ENCODE measurements at places on chromosomes 1 and 21. TPM values are rescaled to one million over a fixed set of nuclear protein-coding genes. Genes with fewer than 3 reads are reported as not detected.

The UBIAD1 gene
- total RNA-seq, result 9.8 TPM

GRCh38 chr1:206978259-206978658, 8.0 kb upstream of the FCAMR start:
- DNase-seq, result no peak
- H3K4me3 ChIP-seq, result no peak overlapping the region
- H3K36me3 ChIP-seq, result no peaks in the 10 kb centered on the region
- no peak overlapping the region for H3K27ac ChIP-seq

GRCh38 chr1:235809688-235810397, 56.9 kb downstream of the LYST start:
- no peak for DNase-seq
- H3K4me3 ChIP-seq, result no peak overlapping the region

GRCh38 chr1:7549277-7550161, 221.6 kb upstream of the VAMP3 start:
- DNase-seq, result peak; percentile 43
- H3K27ac ChIP-seq, result no peak overlapping the region
- H3K4me3 ChIP-seq, result no peak overlapping the region
- H3K36me3 ChIP-seq, result no peaks in the 10 kb centered on the region

GRCh38 chr1:154829062-154829461, 41.0 kb downstream of the KCNN3 start:
- no peaks in the 10 kb centered on the region for H3K4me1 ChIP-seq
- no peak for DNase-seq
- no peaks in the 10 kb centered on the region for H3K36me3 ChIP-seq
- H3K4me3 ChIP-seq, result no peak overlapping the region

GRCh38 chr1:34366875-34367624, 190.3 kb downstream of the C1orf94 start:
- H3K4me1 ChIP-seq, result no peaks in the 10 kb centered on the region
- DNase-seq, result no peak
- no peaks in the 10 kb centered on the region for H3K27me3 ChIP-seq

The PARS2 gene
- total RNA-seq, result 4.8 TPM

GRCh38 chr1:168979276-168979675, 127.2 kb upstream of the ATP1B1 start:
- no peaks in the 10 kb centered on the region for H3K4me1 ChIP-seq
- H3K4me3 ChIP-seq, result no peak overlapping the region
- H3K27me3 ChIP-seq, result no peaks in the 10 kb centered on the region
- H3K36me3 ChIP-seq, result no peaks in the 10 kb centered on the region
- H3K27ac ChIP-seq, result no peak overlapping the region

DNA sequence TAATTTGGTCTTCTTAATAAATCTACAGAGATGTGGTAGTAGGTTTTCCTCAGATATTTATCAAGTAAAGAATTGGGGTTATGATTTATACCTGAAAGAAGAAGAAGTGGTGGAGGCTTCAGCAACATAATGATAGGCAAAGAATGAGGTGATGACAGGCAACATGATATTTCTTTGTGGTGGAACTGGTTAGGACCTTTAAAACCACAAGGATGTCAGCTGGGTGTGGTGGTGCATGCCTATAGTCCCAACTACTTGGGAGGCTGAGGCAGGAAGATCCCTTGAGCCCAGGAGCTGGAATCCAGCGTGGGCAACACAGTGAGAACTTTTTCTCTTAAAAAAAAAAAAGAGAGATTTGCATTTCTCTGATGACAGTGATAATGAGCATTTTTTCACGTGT, 34.1 kb upstream of the COL11A1 start:
- DNase-seq, result no peak
- H3K36me3 ChIP-seq, result no peaks in the 10 kb centered on the region
- H3K4me1 ChIP-seq, result no peaks in the 10 kb centered on the region
- no peak overlapping the region for H3K4me3 ChIP-seq

The CD101 gene
- 0.13 TPM for total RNA-seq

The FTCD gene
- 25.8 TPM for total RNA-seq

DNA sequence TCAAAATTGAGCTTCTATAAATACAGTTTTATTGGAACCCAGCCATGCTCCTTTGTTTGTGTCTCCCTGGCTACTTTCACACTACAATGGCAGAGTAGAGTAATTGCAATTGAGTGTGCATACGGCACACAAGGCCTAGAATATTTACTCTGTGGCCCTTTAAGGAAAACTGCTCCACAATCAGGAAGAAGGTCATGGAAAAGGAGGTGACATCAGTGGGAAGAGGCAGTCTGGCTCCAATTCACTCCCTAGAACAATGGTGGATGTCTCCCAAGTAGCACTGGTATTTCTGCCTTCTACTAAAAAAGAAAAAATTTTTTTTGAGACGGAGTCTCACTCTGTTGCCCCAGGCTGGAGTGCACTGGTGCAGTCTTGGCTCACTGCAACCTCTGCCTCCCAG, 51.3 kb downstream of the KRTAP19-8 start:
- no peaks in the 10 kb centered on the region for H3K27me3 ChIP-seq
- no peak overlapping the region for H3K4me3 ChIP-seq
- DNase-seq, result no peak
- no peak overlapping the region for H3K27ac ChIP-seq

GRCh38 chr1:65964123-65964522, 171.4 kb downstream of the PDE4B start:
- H3K36me3 ChIP-seq, result no peaks in the 10 kb centered on the region
- DNase-seq, result no peak
- H3K27ac ChIP-seq, result no peak overlapping the region
- H3K27me3 ChIP-seq, result no peaks in the 10 kb centered on the region
- H3K4me3 ChIP-seq, result no peak overlapping the region

The FMOD gene
- 118 TPM for total RNA-seq

DNA sequence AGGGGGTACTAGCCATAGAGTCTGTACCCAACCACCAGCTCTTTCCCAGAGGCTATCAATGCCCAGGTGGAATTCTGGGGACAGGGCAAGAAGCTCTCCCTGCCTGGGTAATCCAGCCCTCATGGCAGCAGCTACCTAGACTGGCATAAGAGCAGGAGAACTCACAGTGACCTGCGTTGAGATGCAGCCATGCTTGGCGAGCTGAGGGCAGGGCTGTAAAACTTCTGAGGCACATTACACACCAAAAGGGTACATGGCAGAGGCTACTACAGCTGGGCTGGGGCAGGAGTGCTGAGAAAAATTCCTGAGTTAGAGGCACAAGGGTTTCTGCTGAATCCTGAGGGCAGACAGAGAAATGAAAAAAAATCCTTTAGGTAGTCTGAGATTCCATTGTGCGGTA, 927.9 kb upstream of the B3GALT2 start:
- H3K27me3 ChIP-seq, result no peaks in the 10 kb centered on the region
- no peak overlapping the region for H3K4me3 ChIP-seq
- no peaks in the 10 kb centered on the region for H3K4me1 ChIP-seq
- H3K27ac ChIP-seq, result no peak overlapping the region
- DNase-seq, result no peak

DNA sequence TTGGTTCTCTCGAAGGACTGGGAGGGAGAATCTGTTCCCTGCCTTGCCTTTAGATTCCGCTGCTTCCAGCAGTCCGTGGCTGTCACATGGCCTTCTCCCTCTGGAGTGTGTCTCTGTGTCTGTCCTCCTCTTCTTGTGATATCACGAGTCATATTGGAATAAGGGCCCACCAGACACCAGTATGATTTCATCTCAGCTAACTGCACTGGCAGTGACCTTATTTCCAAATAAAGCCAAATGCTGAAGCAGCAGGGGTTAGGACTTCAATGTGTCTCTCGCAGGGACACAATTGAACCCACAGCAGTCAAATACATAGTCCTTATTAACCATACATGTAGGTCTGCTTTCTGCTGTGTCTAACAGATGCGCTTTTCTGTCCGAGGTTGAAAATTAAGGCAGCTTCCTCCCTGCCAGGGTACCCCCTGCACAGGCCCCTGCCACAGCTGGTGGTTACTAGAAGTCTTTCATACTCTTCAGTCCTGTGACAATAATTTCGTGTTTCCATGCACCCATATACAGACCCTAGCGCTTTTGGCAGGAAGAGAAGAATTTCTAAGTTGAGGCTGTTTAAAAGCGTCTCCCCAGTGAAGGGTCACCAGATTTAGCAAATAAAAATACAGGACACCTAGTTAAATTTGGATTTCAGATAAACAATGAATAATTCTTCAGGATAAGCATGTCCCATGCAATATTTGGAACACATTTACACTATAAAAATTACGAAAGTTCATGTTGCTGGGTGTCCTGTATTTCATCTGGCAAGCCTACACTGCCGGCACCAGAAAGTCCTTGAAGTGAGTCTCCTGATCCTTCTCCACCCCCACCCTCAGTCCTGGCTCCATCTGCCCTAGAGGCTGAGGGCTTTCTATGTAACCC, 182.1 kb downstream of the ETS2 start:
- H3K4me3 ChIP-seq, result no peak overlapping the region
- H3K27me3 ChIP-seq, result no peaks in the 10 kb centered on the region
- peak; percentile 38 for DNase-seq
- peak overlapping the region; percentile 91 for H3K27ac ChIP-seq

GRCh38 chr1:33826311-33826710, 37.6 kb upstream of the HMGB4 start:
- no peak overlapping the region for H3K27ac ChIP-seq
- no peaks in the 10 kb centered on the region for H3K4me1 ChIP-seq
- H3K4me3 ChIP-seq, result no peak overlapping the region

- no peaks in the 10 kb centered on the region for H3K36me3 ChIP-seq
- peak; percentile 23 for DNase-seq
- H3K4me1 ChIP-seq, result peaks cover 20% of the 10 kb centered on the region
- no peak overlapping the region for H3K4me3 ChIP-seq
These were observed 15.3 kb upstream of the RGS8 start for GRCh38 chr1:182699393-182700350.

The MAEL gene
- total RNA-seq, result not detected

DNA sequence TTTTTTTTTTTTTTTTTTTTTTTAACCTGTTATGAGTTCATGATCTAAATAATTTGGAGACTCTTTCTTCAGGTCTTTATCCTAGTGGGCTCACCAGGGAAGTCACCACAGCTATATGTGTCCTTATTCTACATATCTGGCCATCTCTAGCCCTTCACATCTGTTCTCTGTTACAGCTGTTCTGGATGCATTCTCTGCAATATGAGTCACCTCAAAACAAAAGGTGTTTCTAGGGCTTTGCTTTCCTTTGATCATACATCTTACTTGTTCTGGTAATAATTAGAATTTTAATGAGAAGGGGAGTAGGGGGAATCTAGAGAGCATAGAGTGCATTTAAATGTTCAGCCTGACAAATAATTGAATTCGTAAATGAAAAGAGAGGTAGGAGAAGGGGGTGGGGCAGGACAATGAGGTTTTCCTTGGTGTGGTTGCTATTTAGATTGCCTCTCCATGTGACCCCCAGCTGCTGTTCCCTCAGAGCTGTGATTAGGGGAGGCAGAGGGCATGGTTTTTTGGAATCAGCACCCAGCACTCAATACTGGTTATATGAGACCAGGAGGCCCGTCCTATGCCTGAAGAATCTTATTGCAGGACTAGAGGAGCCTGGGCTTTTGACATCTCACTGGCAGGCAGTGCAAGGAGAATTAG, 8.0 kb downstream of the SYT6 start:
- H3K36me3 ChIP-seq, result no peaks in the 10 kb centered on the region
- no peak for DNase-seq
- H3K27ac ChIP-seq, result no peak overlapping the region
- peaks cover 23% of the 10 kb centered on the region for H3K27me3 ChIP-seq

DNA sequence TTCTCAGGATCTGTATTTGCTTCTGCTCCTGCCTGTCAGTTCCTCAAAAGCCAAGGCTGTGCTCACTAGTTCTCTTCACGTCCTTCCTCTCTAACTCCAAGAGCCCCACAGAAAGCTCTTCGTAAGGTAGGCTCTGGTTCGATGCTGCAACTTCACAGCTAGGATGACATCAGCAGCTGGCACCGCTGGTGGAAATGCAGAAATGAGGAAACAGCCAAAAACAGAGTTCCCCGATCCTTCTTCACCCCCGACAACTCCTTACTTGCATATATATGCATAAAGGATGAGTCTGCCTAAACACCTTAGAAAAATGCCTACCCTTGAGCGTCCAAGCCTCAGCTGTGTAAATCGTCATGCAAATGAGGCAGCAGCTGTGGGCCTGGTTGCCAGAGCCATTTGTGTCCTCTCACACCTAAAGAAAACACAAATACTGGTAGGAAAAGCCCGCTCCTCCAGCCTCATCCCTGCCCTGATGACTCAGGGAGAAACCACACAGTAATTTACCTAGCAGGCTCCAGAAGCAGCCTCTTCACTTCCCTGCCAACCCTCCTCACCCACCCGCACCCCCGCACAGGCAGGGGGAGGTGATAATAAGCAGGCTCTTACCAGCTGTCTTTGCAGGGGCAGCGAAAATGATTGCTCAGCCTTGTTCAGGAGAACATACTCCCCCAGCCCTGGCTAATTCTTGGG, 28.2 kb downstream of the BATF3 start:
- H3K27me3 ChIP-seq, result no peaks in the 10 kb centered on the region
- DNase-seq, result peak; percentile 58
- H3K36me3 ChIP-seq, result no peaks in the 10 kb centered on the region
- no peak overlapping the region for H3K4me3 ChIP-seq

DNA sequence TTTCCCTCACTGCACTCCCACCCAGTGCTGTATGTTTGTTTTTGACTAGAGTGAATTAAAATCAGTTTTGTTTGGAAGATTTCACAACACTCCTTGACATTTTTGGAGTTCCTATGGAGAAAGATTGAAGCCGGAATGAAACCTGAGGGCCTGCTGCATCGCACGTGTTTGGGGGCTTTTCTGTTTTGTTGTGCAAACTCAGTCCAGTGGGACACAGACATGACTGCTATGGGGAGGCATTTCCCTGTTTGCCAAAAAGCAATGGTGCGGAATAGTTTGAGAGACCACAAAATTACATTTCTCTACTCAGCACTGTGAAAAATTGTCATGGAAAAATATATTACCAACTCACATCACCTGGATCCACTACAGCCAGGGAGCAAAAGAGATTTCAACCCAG, 43.8 kb upstream of the KCNE2 start:
- DNase-seq, result no peak
- no peaks in the 10 kb centered on the region for H3K4me1 ChIP-seq
- H3K27ac ChIP-seq, result no peak overlapping the region
- no peaks in the 10 kb centered on the region for H3K27me3 ChIP-seq
- H3K4me3 ChIP-seq, result no peak overlapping the region

- no peaks in the 10 kb centered on the region for H3K36me3 ChIP-seq
- no peak for DNase-seq
- no peaks in the 10 kb centered on the region for H3K27me3 ChIP-seq
- no peak overlapping the region for H3K4me3 ChIP-seq
These were observed 3.1 kb upstream of the SHISA4 start for GRCh38 chr1:201885531-201886075.

The NGF gene
- total RNA-seq, result 0.64 TPM

- no peaks in the 10 kb centered on the region for H3K27me3 ChIP-seq
- no peak for DNase-seq
- no peaks in the 10 kb centered on the region for H3K36me3 ChIP-seq
- H3K27ac ChIP-seq, result no peak overlapping the region
- H3K4me1 ChIP-seq, result no peaks in the 10 kb centered on the region
- H3K4me3 ChIP-seq, result no peak overlapping the region
These were observed 190.5 kb upstream of the C1orf174 start for GRCh38 chr1:4090556-4090955.

- no peaks in the 10 kb centered on the region for H3K36me3 ChIP-seq
- H3K4me3 ChIP-seq, result no peak overlapping the region
- no peaks in the 10 kb centered on the region for H3K27me3 ChIP-seq
- no peak for DNase-seq
These were observed 9.6 kb upstream of the SPEN start for GRCh38 chr1:15837931-15838330.

The CFHR4 gene
- total RNA-seq, result 3.4 TPM

GRCh38 chr1:161738627-161739287, 10.8 kb upstream of the DUSP12 start:
- H3K36me3 ChIP-seq, result no peaks in the 10 kb centered on the region
- H3K4me3 ChIP-seq, result no peak overlapping the region
- H3K4me1 ChIP-seq, result no peaks in the 10 kb centered on the region
- DNase-seq, result peak; percentile 50
- H3K27me3 ChIP-seq, result no peaks in the 10 kb centered on the region

- H3K27me3 ChIP-seq, result no peaks in the 10 kb centered on the region
- H3K36me3 ChIP-seq, result no peaks in the 10 kb centered on the region
- no peak overlapping the region for H3K27ac ChIP-seq
- no peak overlapping the region for H3K4me3 ChIP-seq
- DNase-seq, result no peak
These were observed 483.9 kb downstream of the PTPRC start for GRCh38 chr1:199122532-199123311.
